ENCODE measurements at places on chromosomes 12 and 14. TPM values are rescaled to one million over a fixed set of nuclear protein-coding genes. Genes with fewer than 3 reads are reported as not detected.

DNA sequence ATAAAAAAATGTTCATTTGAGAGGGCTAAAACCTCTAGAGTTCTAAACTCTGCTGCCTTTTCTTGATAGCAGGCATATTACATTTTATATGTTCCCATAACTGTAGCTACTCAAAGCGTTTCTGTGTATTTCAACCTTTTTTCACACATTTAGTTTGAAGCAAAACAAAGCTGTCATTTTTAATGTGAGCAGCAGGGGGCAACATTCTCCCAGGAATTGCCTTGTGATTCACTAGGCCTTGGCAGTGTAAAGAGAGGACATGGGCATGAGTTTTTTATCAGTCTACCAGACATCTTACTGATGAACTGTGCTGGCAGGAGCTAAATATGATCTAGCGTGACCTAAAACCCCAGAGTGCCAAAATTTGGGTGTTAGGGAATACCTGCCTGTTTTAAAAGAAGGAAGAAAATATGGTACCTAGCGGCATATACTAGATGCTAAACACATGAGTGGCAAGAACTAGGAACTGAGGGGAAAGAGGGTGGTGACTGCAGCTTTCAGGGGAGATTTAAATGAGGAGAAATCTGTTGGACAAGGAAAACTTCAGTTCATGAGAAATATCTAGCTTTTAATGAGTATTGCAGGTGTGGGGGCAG is 65.3 kb downstream of the IFT43 start:
- peak; percentile 72 for DNase-seq

DNA sequence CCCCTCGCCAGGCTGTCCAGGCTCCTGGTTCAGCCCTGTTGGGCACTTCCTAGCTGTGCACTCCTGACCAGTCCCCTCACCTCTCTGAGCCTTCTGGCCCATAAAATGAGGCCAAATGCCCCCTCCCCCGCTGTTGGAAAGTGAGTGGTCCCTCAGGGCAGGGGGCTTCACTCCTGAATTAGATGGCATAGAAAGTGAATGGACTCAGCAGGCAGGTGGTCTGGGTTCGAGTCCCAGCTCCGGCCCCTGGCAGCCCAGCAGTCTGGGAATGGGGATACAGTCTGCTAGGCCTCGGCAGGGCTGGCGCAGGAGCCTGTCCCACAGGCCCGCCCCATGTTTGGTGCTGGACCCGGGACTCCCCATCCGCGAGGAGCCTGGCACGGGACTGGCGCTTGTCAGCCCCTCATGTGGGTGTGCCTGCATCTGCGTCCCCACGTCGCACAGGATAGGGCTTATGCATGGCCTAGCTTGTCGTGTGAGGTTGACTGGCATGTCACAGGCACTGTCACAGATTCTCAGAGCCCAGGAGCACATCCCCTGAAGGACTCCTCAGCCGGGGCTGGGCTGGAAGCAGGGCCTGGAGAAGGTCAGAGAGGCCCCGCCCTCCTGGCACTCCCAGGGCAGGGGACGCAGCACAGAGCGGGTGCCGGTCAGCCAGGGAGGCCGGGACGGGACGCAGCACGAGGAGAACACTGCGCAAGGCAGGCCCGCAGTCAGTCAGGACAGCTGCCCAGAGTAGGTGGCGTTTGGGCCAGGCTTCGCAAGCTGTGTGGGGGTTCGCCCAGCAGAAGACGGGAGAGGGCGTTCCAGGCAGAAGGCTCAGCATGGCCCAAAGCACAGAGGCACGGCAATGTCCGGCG is 40.5 kb downstream of the DIO3 start:
- DNase-seq, result no peak

GRCh38 chr14:31080056-31080455 is 53.9 kb upstream of the STRN3 start:
- no peak for DNase-seq

DNA sequence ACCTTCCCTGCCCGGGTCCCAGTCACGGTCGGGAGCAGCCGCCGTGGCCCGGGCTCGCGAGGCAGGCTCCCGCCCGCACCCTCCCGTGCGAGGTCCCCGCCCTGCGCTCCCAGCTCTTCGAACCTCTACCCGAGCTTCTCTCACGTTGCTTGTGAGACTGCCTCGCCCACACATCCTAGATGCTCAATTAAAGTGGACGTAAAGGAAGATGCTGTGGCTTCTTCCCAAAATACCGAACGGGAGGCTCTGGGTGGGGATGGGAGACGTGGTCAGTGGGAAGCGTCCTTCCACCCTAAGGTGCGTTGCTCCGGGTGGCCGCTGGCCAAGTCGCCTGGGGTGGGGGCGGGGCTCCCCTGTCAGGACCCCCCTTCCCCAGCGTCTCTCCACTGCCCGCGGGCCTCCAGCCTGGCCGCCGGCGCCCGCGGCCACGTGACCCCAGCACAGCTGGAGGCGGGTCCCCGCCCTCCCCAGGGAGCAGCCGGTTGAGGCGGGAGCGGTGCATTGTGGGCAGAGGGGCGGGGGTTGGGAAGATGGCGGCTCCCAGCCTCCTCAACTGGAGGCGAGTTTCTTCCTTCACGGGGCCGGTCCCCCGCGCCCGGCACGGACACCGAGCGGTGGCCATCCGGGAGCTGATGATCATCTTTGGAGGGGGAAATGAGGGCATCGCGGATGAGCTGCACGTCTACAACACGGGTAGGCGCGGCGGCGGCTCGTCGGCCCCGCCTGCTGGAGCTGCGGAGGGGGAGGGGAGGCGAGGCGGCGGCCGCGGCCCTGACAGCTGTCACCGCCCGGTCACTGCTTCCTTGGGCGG is at the start of gene HCFC2:
HCFC2 (plus strand) TSS at position 501 of the 811 bp plus-strand sequence; CDS start at position 531, 30 bp downstream.
- peak; percentile 89 for DNase-seq

RERGL gene
- not detected for total RNA-seq

GRCh38 chr14:32865827-32866376 is 72.8 kb upstream of the NPAS3 start:
- DNase-seq, result no peak
